ENCODE measurements at places on chromosomes 12 and 14.

DNA sequence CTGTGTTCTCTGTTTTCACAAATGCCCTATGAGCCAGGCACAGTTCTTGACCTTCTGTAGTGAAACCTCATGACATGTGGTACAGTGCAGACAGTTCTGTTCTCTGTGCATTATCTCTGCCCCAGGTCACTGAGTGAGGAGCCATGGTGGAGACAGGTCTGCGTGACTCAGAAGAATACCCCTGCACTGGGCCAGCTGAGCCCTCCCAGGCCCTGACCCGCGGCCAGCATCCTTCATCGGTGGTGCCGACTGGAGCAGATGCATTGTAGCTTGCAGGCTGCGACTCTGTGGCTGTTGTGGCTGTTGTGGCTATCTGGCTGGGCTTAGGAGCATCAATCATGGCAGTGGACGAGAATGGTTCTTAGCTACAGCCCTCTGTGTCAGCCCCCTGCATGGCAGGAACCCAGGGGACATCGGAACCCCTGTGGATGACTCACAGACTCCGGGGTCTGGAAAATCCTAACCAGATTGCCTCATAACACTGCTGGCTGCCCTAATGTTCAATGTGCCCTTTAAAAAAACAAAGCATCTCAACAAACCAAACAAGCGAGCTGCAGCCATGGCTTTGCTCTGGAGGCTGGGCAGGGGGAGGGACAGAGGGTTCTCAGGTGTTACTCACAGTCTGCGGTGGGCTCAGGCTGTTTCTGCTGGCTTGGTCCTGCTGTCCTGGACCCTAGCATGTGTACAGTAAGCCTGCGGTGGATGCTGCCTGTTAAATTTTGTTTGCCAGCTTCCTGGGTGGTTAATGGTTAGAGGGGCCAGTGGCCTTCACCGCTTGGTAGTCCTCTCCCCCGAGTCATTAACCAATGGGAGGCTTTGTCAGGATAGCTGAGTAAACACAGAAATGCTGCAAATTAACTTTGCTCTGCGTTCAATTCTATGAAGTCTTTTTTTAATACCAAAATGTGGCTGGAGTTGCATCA, at the start of gene SERPINA6:
TSS of gene SERPINA6 (minus strand) at position 689 of the 923 bp plus-strand sequence. CDS start 8,688 bp downstream, outside the sequence.
- DNase-seq, result no peak

- no peak for DNase-seq
These were observed 64.8 kb downstream of the PPP2R5C start for GRCh38 chr14:101826351-101826750.

- DNase-seq, result no peak
These were observed 50.8 kb upstream of the SEL1L start for GRCh38 chr14:81584495-81584894.

DNA sequence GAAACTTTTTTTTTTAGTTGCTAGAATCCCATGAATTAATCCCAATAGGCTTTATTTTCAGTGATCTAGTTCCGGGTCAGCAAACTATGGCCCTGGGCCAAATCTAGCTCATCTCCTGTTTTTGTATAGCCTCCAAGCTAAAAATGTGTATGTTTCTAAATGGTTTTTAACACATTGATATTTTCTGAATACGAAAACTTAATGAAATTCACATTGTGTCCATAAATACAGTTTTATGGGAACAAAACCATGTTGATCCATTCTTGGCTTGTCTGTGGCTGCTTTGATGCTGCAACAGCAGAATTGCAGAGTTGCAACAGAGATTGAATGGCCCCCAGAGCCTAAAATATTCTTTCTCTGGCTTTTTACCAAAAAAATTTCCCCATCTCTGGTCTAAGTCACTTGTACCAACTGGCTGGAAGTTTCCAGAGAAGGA, 47.5 kb downstream of the ZNF664 start:
- DNase-seq, result no peak

DNA sequence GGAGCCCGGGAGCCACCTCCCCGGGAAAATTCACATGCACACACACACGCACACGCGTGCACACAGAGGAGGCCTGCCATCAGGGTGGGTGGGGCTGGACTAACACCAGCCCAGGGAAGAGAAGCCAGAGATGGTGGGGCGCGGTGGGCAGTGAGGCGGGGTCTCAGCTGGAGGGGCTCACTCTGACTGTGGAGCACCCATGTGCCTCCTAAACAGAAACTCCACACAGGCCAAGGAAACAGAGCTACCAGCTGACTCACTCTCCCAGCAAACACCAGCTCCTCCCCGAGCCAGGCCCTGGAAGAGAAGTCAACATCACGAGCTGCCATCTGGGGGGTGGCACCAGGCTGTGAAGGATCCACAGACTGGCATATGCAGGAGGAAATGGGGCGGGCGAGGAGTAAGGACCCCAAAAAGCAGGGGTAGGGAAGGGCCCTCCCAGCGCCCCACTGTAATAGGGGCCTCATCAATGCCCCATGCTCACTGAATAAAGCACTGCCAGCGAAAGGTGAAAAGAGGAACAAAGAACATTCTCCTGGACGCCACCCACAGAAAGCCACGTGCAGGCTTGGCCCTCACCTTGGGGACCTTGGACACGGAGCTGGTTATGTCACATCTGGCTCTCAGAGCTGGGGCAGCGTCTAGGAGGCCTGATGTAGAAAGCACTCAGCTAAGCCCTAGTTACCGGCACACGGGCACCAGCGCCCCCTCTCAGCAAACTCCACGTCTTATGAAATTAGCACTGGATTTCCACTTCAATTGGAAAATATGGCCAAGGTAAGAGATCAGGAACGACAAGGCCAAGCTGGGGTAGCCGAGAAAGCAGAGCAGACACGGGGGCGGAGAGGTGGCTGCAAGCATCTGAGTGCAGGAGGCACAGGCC, 8.4 kb upstream of the INF2 start:
- DNase-seq, result no peak

DNA sequence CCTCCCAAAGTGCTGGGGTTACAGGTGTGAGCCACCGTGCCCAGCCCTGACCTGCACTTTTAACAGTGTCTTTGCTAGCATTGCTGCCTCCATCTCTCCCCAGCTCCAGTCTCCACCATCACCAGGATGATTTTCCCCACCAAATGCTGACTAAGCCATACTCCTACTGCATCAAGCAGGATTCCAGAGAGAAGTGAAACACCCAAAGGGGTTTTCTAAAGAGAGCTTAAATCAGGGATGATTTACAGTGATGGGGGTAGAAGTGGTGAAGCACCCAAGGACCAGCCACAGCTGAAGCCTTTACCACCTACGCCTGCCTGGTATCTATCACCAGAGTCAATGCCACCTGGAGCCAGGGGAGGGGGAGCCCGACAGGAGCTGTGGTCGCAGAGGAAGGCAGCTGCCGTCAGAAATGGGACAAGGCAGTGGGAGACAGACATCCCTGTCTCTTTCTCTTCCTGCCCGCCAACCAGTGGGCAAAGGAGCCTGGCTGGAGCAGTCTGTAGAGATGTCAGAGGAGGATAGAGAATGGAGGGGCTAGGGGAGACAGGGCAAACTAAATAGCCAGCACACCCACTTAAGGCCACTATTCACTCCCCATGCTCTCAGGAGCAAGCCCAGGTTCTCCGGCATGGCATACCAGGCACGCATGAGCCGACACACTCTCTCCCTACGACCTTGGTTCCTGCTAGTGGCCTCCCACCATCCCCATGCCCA, 22.4 kb upstream of the CD9 start:
- no peak for DNase-seq

DNA sequence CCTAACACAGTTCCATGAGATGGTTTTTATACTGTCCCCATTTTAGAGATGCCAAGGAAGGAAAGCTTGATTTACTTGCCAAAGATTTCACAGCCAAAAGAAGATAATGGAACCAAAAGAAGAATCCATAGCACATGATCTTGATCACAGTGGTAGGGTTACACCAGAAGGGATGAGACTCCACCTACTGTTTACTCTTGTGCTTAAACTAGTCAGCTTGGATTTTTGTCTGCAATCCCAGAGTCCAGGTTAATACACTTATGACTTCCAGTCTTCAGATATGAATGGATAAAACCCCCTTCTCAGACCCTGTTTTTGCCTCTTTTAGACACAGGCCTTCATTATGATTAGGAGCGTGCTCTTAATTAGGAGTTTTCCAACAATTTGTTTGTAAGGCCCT, 454.2 kb downstream of the AEBP2 start:
- DNase-seq, result no peak

- no peak for DNase-seq
These were observed 43.3 kb upstream of the MBIP start for GRCh38 chr14:36363704-36364103.

DNA sequence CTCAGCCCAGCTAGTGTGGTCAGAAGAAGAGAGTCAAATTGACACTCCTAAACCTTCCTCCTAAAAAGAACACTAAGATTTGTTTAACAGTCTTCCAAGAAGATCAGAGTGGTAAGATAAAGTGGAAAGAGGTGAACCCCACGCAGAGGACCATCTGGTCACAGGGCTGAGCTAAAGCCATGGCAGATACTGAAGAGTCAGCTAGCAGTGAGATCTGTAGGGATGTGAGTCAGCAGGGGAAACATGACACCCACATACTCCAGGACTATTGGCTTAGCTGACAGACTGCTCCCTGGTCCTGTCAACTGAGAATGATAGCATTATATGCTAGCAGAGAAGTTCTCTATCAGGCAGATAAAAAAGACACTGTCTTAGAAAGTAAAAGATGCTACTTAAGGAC, 269.4 kb upstream of the ALG10 start:
- DNase-seq, result no peak

GRCh38 chr14:38507299-38507698, 251.4 kb upstream of the CLEC14A start:
- DNase-seq, result no peak

- no peak for DNase-seq
These were observed 79.2 kb upstream of the PTHLH start for GRCh38 chr12:28051516-28052354.

DNA sequence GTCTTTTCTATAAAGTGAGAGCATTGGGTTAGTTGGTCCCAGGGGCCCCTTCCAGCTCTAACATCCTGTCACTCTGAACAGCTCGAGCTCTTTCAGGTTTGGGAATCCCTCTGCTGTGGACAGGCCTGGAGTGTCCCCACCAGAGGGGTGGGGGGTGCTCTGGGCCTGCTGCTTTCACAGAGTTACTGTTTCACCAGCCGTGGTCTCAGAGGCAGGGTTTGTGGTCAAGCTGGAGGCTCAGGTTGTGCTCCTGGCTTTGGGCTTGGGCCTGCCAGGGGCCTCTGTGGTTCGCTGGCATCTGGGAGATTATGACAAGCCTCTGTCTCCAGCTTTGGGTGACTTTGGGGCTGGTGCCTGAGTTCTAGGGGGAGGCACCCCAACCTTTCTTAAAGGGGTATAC, 59.6 kb downstream of the FBXL14 start:
- DNase-seq, result no peak

- no peak for DNase-seq
These were observed 17.7 kb downstream of the WNT5B start for GRCh38 chr12:1646569-1647284.

GRCh38 chr12:70876952-70877351, 43.6 kb downstream of the PTPRR start:
- DNase-seq, result no peak

GRCh38 chr12:53558631-53559030, 51.3 kb upstream of the NPFF start:
- no peak for DNase-seq

DNA sequence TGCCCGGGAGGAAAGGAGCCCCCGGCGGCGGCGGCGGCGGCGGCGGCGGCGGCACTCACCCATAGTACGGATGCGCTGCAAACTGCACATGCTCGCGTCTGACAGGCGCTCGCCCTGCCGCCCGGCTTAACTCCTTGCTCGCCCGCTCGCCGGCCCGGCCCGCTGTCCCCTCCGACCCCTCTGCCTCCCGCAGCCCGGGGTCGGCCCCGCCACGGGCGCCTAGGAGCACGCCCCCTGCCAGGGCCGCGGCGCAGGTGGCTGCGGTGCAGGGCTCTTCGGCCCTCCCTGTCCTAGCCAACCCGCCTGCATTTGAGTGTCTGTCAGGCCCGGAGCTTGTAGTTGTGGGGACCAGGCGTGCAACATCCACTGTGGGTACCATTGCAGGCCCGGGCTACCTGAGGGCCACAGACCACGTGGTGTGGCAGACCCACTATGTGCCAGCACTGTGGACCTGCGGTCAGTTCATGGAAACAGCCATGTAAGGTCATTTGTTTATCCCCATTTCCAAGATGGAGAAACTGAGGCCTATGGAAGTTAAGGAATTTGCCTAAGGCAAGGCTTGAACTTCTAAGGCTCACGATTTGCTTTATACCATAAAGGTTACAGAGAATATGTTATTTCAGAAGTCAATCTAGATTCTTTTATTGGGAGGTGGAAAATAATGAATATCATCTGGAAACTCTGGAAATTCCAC, 17.6 kb upstream of the PLEKHH1 start:
- no peak for DNase-seq

GRCh38 chr14:35632676-35633075, 98.7 kb downstream of the INSM2 start:
- DNase-seq, result no peak

DNA sequence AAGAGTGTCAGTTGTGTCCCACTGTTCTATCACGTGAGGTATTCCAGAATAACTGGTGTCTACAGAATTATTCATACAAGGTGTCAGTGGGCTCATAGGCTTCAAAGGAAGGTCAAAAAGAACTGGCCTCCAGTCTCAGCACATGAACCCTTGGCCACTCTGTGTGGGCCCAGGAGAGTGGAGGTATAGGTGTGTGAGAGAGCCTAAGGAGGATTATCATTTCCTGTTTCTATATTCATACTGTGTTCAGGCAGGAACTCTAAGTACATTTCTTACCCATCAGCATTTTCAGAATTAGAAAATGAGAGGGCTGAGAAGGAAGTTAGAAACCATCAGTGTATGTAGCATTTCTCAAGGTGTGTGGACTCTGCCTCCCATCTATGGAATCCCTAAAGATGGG, 87.0 kb downstream of the BTG1 start:
- DNase-seq, result no peak

DNA sequence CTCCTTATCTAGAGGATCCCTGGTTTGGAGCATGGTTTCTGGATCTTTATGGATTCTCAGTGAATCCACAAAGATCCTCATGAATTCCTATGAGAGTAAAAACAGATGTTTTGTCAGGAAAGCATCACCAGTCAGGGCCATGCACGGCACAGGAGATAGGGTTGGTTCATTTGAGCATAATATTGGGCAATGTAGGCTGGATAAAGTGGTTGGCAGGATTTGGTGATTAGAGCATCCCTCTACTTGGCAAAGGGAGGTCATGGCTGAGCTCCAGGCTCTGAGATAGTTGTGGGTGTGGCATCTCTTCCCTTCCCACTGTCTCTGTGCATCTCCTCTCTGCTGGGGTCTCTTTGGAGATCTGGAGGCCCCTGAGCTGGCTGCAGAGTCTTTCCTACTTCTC, 149.8 kb downstream of the DACT1 start:
- DNase-seq, result no peak

GRCh38 chr12:70042675-70043074, 200.6 kb upstream of the CNOT2 start:
- DNase-seq, result no peak

Data from T1000 (cell line).